T-helper 22 cell (primary cell): ENCODE measurements at places on chromosomes 12 and 14.

DNA sequence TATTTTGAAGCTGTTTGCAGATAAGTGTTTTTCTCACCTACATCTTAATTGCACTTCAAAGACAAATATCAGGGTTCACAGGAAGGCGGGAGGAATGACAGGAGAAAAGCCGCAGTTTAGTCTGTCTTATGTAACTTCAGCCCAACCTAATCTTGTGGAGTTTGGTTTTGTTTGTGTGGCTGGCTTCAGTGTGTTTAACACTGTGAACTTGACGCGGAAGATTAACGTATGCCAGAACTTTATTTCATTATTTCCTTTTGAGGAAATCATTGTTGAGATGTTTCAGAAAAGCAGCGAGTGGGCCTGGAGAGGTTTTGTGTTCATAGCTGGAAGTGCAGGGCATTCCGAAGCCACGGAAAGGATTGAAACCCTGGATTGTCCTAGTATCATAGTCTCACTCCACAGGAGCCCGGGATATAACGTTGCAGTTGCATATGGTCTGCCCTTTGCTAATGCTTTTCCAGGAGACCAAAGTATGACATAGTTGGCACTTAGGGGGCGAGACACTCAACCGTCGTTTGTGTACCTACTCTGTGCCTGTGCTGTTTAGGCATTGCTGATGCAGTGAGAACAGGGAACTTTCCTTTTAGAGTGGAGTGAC, 2.0 kb downstream of the PELI2 start:
- DNase-seq, result no peak

- no peak for DNase-seq
Measured at GRCh38 chr14:57071639-57072038, 197.1 kb downstream of the EXOC5 start.

DNA sequence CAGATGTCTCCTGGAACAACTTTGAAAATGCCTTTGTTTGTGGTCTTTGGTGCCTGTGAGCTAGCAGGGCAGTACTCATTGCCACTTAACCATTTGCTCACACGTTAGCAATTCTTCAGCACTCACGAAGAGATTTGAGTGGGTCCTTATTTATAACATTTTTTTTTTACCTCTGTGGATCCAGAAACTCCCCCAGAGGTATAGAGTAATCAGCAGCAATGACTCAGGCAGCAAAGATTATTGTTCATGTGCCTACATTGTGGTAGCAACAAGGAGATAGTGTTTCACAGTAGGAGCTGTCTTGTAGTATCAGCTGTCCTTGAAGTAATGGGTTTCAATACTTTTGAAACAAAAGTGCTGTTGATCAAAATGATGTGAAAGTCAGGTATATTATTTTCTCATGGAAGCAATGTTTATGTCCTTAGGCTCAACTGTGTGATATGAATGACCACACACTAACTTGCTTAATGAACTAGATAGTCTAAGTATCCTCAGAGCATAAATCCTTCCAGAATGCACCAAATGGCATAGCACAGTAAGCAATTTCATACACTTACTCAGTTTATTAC, 304.1 kb downstream of the EGLN3 start:
- DNase-seq, result no peak

DNA sequence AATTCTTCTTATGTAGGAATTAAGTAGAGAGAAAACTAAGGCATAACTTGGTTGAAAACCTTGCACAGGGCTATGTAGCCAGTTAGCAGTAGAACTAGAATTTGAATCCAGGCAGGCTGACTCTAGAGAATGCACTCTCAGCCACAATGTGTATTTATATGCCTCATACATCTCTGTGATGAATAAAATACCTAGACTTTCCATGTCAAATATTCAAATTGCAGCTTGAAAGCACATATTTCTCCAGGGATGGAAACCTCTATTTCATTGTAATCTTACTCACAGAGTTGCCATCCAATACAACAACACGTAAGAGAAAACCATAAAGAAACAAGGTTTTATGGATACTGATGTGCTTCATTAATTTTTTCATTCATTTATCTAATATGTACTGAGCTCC, 256.0 kb upstream of the FLRT2 start:
- no peak for DNase-seq

DNA sequence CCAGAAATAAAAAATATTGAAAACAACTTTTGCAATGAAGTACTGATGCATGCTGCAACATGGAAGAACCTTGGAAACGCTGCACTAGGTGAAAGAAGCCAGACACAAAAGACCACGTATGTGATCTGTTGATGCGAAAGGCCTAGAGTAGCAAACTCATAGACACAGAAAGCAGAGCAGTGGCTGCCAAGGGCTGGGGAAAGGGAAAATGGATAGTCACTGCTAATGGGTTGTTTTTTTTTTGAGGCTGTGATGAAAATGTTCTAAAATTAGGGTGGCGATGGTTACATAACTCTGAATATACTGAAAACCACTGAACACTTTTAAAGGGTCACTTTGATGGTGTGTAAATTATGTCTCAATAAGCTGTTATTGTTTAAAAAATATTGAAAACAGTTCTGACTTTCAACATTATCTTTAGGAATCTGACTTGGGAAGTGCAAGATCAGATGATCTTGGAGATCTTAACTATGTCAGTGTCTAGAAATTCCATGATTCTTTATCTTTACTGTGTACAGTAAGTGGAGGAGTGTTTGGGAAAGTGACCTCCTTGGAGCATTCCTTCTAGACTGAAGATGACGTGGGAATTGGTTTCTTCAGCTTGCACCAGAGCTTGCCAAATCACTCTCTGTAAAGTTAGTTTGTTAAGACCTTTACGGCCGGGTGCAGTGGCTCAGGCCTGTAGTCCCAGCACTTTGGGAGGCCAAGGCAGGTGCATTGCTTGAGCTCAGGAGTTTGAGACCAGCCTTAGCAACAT, 12.4 kb downstream of the MLXIP start:
- no peak for DNase-seq

- DNase-seq, result no peak
Measured at GRCh38 chr12:115794659-115795081, 482.8 kb downstream of the MED13L start.
